ENCODE measurements at places on chromosomes 4 and X. TPM values are rescaled to one million over a fixed set of nuclear protein-coding genes. Genes with fewer than 3 reads are reported as not detected.

DNA sequence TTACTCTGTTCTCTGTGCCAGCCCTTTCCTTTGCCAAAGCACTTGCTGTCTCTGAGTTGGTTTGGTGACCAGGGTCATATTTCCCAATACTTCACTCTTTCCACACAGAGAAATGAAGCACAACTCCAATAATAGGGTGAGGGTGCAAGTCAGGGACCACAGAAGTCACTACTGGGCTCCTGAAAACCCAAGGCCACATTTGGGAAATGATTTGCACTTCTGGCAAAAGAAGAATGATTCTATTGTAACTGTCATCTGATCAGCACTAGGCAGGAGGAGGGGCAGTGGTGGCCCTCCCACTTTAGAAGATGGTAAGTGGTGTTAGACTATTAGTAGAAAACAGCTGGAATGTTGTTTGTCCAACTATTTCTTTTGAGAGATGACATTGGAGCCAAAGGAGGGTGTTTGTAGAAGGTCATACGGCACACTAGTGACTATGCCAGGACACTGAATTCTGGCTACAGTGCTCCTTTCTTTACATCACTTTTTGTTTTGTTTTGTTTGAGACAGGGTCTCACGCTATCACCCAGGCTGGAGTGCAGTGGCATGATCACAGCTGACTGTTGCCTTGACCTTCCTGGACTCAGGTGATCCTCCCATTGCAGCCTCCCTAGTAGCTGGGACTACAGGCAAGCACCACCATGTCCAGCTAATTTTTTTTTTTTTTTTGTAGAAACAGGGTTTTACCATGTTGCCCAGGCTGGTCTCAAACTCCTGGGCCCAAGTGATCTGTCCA lies 10.8 kb upstream of the HADH start:
- DNase-seq, result no peak

DNA sequence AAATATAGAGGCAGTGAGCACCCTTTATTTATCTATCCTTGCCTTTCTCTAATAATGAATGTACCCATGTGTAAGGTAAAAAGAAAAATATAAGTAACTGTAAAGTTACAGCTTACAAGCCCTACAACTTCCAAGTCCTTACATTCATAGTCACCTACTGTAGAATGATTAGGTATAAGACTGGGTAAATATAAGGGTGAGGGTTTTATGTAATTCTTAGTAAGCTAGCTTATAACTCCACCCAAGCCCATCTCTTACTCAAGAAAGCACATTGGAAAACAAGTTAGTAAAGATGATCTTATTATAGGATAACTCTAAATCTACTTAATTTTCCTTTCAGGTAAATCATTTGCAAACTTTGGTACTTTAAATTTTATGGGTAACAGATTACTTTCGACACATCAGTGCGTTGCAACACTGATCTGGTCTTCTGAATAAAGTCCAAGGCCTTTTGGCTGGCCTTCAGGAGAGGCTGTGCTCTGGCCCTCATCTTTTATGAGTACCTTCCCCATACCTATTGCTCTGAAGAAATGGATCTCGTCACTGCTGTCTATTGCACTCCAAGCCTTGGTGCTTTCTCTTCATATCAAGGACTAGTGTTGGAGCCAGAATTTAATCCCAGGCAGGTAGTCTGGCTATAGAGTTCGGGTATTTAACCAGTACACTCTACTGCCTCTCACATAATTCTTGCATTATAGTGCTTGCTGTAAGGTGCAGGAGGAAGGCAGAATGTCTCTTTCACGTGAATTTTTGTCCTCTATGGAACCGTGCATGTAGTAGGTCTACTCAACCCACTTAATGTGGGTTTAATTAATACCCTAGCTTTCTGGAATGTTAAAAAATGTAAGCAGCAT lies 443.6 kb upstream of the AR start:
- no peak for DNase-seq

DNA sequence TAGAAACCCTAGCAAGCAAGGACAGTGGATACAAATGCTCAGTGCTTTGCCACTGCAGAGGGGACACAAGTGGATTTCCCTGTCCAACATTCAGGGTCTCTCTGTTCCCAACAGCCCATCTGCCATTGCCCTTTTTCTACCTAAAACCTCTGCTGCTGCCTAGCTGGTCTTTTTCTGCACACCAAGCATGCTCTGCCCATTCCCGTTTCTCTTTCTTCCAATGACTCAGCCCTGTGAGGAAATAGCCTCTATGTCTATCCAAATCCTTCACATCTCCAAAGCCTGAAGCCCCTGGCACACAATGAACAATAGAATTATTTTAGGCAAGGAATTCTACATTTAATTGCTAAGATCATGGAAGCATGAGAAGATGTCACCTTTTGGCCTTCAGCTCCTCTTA lies 5.7 kb upstream of the AMELX start:
- no peak for DNase-seq

DNA sequence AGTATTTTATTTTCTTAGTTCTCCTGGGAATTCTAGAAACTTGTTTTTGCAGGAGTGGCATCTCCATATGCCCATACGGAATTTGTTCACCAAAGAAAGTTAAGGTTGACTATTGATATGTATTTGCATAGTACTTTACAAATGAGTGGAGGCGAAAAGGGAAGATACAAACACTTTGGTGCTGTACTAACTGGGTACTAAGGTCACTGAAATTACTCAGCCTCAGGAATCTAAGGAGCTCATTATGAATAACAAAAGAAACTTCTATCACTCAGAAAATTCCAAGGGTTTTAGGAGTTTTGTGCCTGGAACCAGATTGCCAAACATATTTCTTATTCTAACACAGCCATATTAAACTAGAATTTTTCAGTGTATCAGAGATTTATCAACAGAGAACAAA lies 27.4 kb upstream of the TMPRSS11B start:
- no peak for DNase-seq

GRCh38 chr4:105998171-105999063 lies 103.1 kb downstream of the NPNT start:
- no peak for DNase-seq

DNA sequence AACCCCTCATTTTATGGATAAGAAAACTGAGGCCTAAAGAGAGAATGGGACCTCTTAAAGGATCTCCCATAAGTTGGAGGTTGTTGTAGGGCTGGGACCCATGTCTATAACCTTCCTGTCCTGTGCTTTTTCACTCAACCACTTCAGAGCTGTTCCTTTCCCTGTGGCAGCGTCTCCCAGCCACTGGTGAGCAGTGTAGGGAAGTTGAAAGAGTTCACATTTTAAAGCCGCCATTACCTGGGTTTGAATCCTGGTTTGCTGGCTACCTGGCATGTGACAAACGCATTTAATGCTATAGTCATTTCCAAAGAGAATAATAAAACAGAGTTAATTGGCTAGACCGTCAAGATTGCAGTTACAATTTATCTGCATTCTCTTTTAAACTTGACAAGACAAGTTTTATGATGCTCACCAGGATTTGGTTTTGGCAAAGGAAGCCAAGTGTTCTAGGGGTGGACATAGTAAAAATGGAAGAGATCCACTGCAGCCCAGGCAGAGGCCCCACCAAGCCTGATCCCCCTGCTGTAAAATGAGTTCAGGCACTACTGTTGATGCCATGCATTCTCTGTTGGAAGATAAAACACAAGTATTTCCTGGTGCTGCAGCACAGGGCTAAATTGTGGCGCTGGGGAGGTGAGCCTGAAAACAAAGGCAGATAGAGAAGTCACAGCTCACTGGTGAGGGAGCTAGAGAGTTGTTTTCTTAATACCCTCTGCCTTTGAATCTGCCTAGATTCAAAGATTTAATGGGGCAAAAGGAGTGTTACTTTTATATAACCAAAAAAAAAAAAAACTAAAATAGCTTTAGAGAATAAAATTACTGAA lies 218.7 kb downstream of the NWD2 start:
- DNase-seq, result no peak

GRCh38 chr4:6177587-6178197 lies 22.7 kb downstream of the JAKMIP1 start:
- no peak for DNase-seq

DNA sequence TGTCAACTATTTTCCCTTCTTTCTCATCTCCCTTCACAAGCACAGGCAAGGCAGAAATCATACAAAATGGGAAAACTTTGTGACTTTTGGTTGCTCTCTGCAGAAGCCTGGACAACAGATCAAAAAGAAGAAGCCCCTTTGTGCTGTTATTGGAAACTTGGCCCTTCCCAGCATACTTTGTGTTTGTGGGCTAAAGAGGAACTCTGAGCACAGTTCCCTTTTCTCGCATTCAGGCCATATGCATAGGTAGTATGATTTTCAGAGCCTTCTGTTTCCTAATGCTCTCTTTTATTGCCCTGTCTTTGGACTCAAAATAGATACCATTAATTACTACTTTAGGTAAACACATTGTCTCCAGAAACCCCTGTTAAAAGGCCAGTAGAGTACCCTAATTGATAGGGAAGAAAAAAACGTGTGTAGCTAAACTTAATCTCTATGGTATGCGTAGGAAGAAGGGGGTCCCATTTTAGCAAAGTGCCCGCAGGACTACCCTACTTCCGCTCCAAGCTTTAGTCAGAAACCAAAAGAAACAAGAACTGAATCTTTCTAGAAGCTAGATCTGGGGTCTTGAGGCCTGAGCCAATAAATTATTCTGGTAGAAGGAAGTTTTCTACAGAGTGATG lies 26.6 kb downstream of the VSIG4 start:
- DNase-seq, result no peak

GRCh38 chrX:137430984-137431475 lies 134.9 kb upstream of the ZIC3 start:
- no peak for DNase-seq

DNA sequence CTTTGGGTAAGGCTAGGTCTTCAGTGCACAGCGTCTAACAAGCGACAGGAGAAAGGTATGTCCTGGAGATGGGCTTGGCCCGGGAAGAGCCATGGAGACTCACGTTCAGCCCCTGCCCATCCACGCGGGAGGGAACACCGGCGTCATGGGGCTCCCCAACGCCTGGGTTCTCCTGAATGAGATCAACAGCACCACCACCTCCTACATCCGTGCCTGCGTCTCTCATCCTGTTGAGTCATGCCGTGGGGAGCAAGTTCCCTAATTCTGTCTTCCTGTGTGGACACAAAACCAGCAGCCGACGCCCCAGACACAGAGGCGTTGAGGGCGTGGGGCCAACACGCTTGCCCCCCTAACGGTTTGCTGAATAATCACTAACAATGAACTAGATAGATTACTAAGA lies 20.1 kb upstream of the IL3RA start:
- peak; percentile 21 for DNase-seq

DNA sequence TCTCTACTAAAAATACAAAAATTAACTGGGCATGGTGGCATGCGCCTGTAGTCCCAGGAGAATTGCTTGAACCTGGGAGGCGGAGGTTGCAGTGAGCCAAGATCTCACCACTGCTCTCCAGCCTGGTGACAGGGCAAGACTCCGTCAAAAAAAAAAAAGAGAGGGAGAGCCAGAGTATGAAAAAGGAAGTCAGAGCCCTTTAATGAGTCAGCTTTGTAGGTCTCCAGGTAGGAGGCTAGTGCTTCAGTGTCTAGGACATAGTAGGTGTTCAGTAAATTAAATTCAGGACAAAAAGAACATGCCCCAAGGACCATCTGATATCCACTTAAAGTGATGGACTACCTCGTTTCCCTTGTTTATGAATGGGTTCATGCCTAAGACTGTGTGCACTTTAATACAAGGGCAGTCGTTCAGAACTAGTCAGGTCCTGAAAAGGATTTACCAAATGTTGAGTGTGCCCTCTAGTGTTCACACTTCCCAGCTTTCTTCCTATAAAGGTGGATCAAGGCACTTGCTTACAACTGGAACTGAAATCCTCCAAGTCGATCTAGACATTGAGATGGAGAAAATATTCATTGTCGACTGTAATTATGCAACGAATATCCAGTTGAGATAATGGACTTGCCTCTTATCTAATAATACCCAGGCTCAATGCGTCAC lies 29.0 kb downstream of the F9 start:
- DNase-seq, result peak; percentile 27

DNA sequence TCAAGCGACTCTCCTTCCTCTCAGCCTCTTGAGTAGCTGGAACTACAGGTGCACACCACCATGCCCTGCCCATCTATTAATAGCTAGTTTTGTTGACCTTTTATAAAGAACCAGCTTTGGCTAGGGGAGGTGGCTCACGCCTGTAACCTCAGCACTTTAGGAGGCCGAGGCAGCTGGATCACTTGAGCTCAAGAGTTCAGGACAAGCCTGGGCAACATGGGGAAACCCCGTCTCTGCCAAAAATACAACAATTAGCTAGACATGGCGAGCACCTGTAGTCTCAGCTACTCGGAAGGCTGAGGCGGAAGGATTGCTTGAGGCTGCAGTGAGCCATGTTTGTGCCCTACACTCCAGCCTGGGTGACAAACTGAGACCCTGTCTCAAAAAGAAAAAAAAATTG lies 2.7 kb downstream of the TKTL1 start:
- DNase-seq, result no peak

DNA sequence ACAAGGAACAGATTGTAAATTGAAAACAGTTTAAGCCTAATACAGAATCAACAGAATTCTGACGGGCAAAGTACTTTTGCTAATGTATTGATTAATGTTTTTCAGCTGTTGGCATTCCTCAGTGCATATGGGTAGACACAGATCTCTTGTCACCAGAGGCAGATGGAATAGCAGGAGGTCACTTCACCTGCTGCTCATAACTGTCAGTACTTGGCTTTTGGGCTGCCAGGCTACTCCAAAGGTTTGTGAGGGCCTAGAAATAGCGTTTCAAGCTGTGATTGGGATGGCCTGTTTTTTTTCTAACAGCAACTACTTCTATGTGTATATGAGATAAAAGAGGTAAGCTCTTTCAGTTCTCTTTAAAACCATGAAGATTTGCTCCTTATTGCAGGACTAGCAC lies 307.5 kb upstream of the ANXA10 start:
- DNase-seq, result no peak

DNA sequence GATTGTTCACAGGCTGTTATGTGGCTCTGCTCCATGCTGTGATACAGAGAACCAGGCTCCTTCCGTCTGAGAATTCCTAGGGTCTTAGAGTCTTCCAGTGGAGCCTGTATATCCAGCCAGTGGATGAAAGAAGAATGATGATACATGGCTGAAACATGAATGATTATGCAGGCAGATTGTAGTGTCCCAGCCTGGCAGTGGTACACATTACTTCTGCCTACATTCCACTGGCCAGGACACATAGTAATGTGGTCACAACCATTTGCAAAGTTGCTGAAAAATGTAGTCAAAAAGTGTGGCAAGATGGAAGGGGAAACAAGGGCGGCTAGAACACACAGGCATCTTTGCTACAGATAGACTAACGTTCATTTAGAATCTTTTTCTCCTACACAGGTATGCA lies 4.5 kb upstream of the GBA3 start:
- DNase-seq, result no peak

DNA sequence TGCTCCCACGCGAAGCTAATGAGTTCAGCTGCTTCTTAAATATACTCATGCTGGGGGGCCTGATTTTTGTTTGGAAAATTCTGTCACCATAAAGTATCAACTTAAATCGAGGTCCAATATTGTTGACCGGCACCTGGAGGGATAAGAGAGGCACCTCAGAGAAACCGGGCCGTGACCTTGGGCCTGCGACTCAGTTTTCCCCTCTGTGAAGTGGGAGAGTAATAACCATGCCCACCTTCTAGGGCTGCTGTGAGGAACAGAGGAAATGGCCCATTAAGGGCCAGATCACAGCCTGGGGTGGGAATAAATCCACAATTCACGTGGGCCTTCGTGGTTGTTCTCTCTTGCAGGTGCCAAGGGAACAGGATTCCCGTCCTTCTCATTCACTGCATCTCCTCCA lies 39.4 kb downstream of the ZBTB49 start:
- DNase-seq, result no peak

- DNase-seq, result no peak
These were observed 38.0 kb upstream of the PDK3 start for GRCh38 chrX:24426921-24427746.

The PNPLA4 gene
- total RNA-seq, result 18.3 TPM

The HTR2C gene
- total RNA-seq, result not detected

The DMP1 gene
- 0.42 TPM for total RNA-seq

The SMIM31 gene
- total RNA-seq, result not detected

The WDR13 gene
- total RNA-seq, result 41.9 TPM

The ADH6 gene
- total RNA-seq, result 0.09 TPM

The HDX gene
- total RNA-seq, result 0.94 TPM
